Colonic mucosa (tissue), 4 donors: ENCODE measurements at places on chromosomes 7 and 10. TPM values are rescaled to one million over a fixed set of nuclear protein-coding genes. Genes with fewer than 3 reads are reported as not detected.

The TAS2R38 gene
- total RNA-seq, result not detected

The ACTL6B gene
- total RNA-seq, result not detected

The UTF1 gene
- total RNA-seq, result not detected

The EBLN1 gene
- not detected for total RNA-seq

The TAS2R4 gene
- 0.66 TPM for total RNA-seq

The ZNF775 gene
- total RNA-seq, result 11.3 TPM

The CHAT gene
- 1.2 TPM for total RNA-seq

The COA1 gene
- total RNA-seq, result 45.1 TPM

The TRIL gene
- total RNA-seq, result 1.9 TPM

The FKBP6 gene
- not detected for total RNA-seq

The VWA2 gene
- 2.4 TPM for total RNA-seq

The TMEM140 gene
- total RNA-seq, result 3.8 TPM

The PLEKHA1 gene
- total RNA-seq, result 55.6 TPM

The HTR5A gene
- not detected for total RNA-seq

The CYP2C9 gene
- 3.1 TPM for total RNA-seq

The FAM24B gene
- 6.8 TPM for total RNA-seq

The ADIRF gene
- total RNA-seq, result 41.5 TPM

The KEL gene
- total RNA-seq, result 0.77 TPM

The LRRD1 gene
- not detected for total RNA-seq

The OPN1SW gene
- not detected for total RNA-seq

The NCF1 gene
- total RNA-seq, result 2.7 TPM

The TNRC18 gene
- total RNA-seq, result 90.9 TPM

The FAM241B gene
- 4.5 TPM for total RNA-seq

The GRID2IP gene
- 0.45 TPM for total RNA-seq

The TMEM196 gene
- total RNA-seq, result not detected

The POMZP3 gene
- 6.5 TPM for total RNA-seq

The FFAR4 gene
- 48.2 TPM for total RNA-seq

The PON1 gene
- not detected for total RNA-seq

The IL6 gene
- total RNA-seq, result 0.77 TPM

The SYCE1 gene
- not detected for total RNA-seq

The TAS2R41 gene
- total RNA-seq, result not detected

The DYDC2 gene
- 1.5 TPM for total RNA-seq

The WIPF3 gene
- total RNA-seq, result 2.3 TPM

The SHTN1 gene
- total RNA-seq, result 28.1 TPM

The ASB10 gene
- not detected for total RNA-seq

The CLDN3 gene
- total RNA-seq, result 599 TPM

The SLIT1 gene
- total RNA-seq, result 0.17 TPM

The PPP1R17 gene
- total RNA-seq, result not detected

The HOXA3 gene
- 13.3 TPM for total RNA-seq

The SRRT gene
- total RNA-seq, result 204 TPM
